HCEC 1CT (cell line): ENCODE measurements at places on chromosomes 1 and 21.

- DNase-seq: peak; percentile 52
Measured at GRCh38 chr1:17274186-17275170, 25.6 kb downstream of the PADI3 start.

- DNase-seq: no peak
Measured at GRCh38 chr1:72050551-72050950, 231.8 kb downstream of the NEGR1 start.

DNA sequence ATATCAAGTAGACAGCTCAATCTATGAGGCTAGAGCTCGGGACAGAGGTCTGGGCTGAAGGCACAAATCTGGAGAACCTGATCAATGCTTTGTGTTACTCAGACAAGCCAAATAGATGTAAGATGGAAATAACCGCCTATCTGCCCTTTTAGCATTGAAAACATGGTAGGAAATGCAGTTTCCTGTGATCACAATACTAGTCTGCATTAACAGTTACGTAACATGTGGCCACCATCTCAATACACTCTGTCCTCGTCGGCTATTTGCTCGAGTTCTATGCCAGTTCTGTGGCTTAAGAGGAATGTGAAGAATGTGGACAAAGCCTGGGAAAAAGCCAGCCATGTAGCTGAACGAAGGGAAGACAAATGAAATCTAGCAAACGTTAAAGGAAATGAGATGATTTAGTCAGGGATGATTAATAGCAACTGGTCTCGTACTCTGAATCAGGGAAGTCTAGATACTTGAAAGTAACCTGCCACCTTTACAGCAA, 73.3 kb downstream of the HSF2BP start:
- peak; percentile 99 for DNase-seq

GRCh38 chr21:14243874-14244273, 27.9 kb downstream of the RBM11 start:
- no peak for DNase-seq

GRCh38 chr1:25103164-25103795, 129.0 kb downstream of the SYF2 start:
- DNase-seq: no peak

GRCh38 chr1:232627645-232628334, 2.1 kb downstream of the SIPA1L2 start:
- no peak for DNase-seq

GRCh38 chr1:40824591-40825434, 37.4 kb downstream of the CITED4 start:
- peak; percentile 25 for DNase-seq

- DNase-seq: no peak
Measured at GRCh38 chr1:53681977-53682685, 56.8 kb downstream of the GLIS1 start.

- no peak for DNase-seq
Measured at GRCh38 chr1:1470626-1471388, 758 bp upstream of the ATAD3B start.

DNA sequence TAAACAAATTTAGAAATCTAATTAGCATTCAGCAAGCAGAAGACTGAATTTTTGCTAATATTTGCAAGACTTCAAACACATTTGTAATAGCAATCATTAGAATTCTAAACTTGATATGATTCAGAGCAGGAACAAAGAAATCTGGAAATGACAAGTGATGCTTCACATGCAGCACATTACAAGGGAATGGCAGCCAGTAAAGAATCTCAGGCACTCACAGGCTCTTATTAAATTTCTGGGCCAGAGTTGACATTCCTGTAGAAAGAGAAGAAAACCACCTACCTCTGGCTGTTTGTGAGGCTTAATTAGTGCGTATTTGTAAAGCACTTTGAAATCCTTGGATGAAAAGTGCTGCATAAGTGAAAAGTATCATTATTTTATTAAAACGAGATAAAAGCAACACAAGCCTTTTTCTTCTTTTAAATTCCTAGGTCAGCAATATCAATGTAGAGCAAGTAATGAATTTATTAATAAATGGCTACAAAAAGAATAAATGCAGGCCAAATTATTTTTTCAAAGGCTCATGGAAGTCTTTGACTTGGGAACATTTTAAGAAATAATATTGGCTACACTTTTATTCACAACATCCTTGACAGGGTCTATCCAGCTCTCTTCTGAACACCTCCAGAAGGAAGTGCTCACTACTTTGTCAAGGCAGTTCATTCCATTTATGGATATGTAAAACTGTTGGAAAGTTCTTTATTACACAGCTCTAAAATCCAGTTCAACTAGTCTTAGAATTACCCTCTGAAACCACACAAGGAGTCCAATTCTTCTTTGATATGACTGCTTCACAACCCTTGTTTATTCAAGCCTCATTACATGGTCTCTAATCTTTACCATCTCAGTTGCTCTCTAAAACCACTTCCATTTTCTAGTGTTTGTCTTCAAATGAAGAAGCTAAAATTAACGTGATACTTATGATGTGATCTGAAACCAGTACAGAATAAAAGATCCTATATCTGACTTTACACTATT, 32.1 kb upstream of the SCYL3 start:
- DNase-seq: no peak

- DNase-seq: no peak
Measured at GRCh38 chr1:165763442-165763841, 5.2 kb downstream of the TMCO1 start.

GRCh38 chr1:116717318-116717717, 36.9 kb upstream of the CD2 start:
- DNase-seq: no peak

GRCh38 chr1:204487256-204487615, 7.4 kb downstream of the PIK3C2B start:
- peak; percentile 41 for DNase-seq

GRCh38 chr1:40689737-40690136, 1.8 kb upstream of the NFYC start:
- DNase-seq: no peak

GRCh38 chr1:156337888-156338179, 258 bp downstream of the CCT3 start:
- DNase-seq: no peak

DNA sequence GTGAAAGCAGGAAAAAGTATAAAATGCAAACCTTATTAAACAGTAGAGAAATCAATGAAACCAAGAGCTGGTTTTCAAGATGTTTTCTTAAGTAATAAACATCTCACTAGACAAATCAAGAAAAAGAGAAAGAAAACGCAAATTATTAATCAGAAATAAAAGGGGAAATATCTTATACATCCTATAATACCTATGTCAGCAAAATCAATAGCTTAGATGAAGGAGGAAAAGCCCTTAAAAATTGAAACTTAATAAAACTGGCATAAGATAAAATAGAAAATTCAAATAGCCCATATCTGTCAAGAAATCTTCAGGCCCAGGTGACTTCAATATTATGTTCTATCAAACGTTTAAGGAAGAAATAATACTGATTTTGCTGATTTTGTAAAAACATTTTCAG, 59.1 kb downstream of the RGS4 start:
- no peak for DNase-seq

- peak; percentile 95 for DNase-seq
Measured at GRCh38 chr1:225923692-225924555, at the start of gene PYCR2. TSS of gene PYCR2 (minus strand) at chr1:225924250. CDS start at chr1:225924110, 140 bp downstream.

DNA sequence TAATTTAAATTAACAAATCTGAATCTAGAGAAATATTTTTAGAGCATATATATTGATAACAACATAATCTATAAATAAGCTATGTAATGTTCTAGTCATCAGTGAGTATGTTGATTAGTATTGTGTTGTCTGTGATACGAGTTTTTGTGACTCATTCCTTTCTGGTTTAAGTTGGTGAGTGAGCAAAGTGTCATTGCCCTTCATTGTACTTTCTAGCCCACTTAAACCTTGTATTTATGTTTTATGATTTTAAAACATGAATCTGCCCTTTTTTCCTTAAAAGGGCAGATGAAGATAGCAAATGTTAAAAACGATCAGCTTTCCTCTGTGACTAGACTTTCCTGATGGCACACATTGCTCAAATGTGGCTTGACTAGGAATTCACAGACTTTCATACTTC, 38.5 kb downstream of the MACO1 start:
- DNase-seq: peak; percentile 84

- no peak for DNase-seq
Measured at GRCh38 chr1:183236158-183236725, 50.2 kb downstream of the LAMC2 start.

DNA sequence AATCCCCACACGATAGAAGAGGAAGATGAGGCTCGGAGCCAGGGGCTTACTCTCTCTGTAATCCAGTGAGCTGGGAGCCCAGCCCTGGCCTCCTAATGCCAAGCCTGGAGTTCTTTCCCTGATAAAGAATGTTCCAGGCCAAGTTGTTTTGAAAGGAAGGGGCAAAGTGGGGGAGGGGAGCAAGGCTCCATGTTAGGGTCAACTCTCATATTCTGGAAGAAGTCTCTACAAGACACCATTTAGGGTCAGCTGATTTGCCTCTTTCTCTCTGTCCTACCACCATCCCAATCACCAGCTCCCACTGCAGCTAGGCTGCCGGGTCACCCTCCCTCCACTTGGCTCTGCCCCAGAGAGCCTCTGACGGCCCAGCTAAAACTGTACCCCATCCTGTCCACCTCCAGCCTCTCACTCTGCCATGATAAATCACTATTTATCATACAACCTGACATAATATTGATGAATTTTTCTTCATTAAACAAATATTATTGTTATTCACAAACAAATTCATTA, 95.0 kb downstream of the GLIS1 start:
- no peak for DNase-seq

GRCh38 chr1:168437821-168438220, 106.0 kb downstream of the XCL2 start:
- DNase-seq: no peak

- DNase-seq: peak; percentile 15
Measured at GRCh38 chr1:32393832-32394140, 455 bp downstream of the BSDC1 start.

GRCh38 chr21:35294231-35294898, 245.3 kb upstream of the RUNX1 start:
- no peak for DNase-seq

GRCh38 chr1:159300146-159300545, 2.0 kb upstream of the FCER1A start:
- no peak for DNase-seq

- DNase-seq: peak; percentile 86
Measured at GRCh38 chr1:187264995-187265602, 436.4 kb downstream of the PLA2G4A start.

- no peak for DNase-seq
Measured at GRCh38 chr1:204177133-204177532, 11.0 kb upstream of the REN start.

- no peak for DNase-seq
Measured at GRCh38 chr1:181222972-181223505, 134.5 kb downstream of the IER5 start.

- DNase-seq: no peak
Measured at GRCh38 chr1:170624146-170624545, 39.8 kb upstream of the PRRX1 start.

DNA sequence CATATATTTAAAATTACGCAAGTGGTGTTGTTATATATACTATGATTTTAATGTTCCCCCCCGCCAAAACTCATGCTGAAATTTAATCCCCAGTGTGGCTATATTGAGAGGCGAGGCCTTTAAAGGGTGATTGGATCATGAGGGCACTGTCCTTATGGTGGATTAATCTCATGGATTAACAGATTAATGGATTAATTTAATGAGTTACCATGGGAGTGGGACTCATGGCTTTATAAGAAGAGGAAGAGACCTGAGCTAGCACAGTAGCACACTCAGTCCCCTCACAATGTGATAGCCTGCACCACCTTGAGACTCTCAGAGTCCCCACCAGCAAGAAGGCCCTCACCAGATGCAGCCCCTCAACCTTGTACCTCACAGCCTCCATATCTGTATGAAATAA, 34.8 kb downstream of the C1orf198 start:
- DNase-seq: no peak

DNA sequence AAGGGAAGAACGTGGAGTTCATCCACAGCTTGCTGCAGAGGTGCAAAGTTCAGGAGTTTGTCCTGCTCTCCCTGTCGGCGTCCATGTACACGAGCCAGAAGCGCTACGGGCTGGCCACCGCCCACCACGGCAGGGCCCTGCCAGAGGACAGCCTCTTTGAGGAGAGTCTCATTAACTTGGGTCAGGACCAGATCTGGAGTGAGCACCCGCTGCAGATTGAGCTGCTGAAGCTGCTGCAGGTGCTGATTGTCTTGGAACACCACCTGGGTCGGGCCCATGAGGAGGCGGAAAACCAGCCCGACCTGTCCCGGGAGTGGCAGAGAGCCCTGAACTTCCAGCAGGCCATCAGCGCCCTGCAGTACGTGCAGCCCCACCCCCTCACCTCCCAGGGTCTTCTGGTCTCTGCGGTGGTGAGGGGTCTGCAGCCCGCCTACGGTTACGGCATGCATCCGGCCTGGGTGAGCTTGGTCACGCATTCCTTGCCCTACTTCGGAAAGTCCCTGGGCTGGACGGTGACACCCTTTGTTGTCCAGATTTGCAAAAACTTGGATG, 73.8 kb upstream of the MORC3 start:
- no peak for DNase-seq

DNA sequence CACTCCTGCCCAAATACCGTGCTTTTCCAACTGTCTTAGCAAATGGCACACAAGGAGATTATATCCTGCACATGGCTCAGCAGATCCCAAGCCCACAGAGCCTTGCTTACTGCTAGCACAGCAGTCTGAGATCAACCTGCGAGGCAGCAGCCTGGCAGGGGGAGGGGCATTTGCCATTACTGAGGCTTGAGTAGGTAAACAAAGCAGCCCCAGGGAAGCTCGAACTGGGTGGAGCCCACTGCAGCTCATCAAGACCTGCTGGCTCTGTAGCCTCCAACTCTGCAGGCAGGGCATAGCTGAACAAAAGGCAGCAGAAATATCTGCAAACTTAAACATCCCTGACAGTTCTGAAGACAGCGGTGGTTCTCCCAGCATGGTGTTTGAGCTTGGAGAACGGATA, 70.1 kb upstream of the PTBP2 start:
- no peak for DNase-seq
